ENCODE measurements at places on chromosomes 7 and 10. TPM values are rescaled to one million over a fixed set of nuclear protein-coding genes. Genes with fewer than 3 reads are reported as not detected.

DNA sequence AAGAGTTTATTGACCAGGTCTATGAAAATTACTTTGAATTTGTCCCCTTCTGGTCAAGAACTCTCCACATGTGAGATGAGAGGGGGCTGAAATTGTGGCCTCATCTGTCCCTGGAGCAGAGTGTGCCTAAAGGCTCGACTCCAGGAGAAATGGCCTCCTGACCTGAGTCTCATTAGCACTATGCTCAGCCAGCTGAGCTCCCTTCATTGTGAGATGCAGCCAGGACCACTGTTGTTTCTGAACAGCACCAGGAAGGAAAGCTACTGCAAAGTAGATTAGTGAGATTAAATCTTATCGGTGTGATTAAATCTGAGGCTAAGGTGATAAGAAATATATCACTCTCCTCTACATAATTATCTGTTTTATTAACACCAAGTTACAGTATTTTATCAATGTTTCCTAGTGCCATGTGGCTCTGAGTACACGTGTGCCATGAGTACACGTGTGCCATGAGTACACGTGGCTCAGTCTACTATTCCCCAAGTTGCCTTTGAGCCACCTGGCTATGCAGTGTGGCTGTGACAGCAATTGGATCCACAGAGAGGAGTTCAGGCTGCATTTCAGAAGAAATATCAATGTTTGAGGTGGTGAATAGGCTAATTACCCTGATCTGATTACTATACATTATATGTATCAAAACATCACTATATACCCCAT lies 126.9 kb downstream of the IPMK start:
- no peak for DNase-seq

DNA sequence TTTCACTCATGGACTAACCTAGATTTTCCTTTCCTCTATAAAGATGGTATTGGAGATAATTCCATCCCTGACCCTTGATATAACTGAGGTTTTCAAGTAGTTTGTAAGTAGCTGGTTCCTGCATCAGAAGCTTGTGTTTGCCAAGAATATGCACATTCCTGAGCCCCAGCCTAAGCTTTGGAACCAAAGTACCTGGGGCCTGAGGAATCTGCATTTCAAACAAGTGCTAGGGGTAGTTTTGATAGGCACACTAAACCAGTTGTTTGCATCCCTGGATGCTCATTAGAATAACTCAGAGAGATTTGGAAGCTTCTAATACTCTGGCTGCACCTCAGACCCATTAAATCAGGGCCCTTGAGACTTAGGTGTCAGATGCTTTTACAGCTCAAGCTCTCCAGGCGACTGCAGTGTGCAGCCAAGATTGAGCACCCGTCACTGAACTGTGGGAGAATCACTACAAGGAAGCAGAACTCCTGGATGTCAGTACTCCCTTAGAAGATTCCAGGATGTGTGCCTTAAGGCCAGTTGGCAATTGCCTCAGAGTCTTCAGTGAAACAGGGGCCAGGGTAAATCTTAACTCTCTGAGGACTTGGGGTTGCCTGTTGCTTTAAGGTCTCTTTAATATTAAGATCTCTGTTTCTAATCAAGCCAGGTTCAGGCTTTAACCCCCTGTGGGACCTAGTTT lies 565.0 kb downstream of the REEP3 start:
- DNase-seq: no peak

GRCh38 chr10:62071846-62072281 lies 170.4 kb downstream of the ARID5B start:
- DNase-seq: no peak

GRCh38 chr7:30093420-30093952 lies 41.3 kb upstream of the MTURN start:
- no peak for DNase-seq

DNA sequence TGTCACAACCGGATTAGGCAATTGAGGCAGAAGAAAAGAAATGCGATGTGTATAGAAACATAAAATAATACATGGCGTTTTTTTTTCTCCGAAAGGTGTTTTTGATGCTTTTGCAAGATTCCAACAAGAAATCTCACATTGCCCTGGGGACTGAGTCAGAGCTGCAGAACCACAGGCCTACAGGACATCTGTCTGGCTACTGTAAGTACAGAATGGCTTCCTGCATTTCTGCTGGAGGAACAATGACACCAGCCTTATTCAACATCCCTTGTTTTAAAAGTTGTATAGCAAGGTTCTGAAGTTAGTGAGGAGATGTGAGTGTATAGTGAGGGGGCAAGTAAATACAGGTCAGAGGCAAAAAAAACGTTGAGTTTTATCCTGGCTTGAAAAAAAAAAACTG lies 256.4 kb downstream of the ABCA13 start:
- no peak for DNase-seq

Gene RBM48
- 14.3 TPM for total RNA-seq

DNA sequence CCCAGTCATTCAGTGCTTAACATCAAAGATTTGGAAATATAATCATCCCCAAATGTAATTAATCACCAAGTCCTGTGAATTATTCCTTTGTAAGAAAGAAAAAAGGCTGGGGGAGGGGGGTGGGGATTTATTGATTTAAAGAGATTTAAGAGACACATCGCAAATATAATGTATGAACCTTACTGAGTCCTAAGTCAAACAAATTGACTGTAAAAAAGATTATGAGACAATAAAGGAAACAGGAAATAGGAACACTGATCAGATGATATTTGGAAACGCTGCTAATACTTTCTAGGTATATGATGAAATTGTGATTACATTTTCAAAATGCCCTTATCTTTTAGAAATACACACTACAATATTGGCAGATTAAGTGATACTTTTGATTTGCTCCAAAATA lies 92.5 kb downstream of the ATE1 start:
- no peak for DNase-seq

DNA sequence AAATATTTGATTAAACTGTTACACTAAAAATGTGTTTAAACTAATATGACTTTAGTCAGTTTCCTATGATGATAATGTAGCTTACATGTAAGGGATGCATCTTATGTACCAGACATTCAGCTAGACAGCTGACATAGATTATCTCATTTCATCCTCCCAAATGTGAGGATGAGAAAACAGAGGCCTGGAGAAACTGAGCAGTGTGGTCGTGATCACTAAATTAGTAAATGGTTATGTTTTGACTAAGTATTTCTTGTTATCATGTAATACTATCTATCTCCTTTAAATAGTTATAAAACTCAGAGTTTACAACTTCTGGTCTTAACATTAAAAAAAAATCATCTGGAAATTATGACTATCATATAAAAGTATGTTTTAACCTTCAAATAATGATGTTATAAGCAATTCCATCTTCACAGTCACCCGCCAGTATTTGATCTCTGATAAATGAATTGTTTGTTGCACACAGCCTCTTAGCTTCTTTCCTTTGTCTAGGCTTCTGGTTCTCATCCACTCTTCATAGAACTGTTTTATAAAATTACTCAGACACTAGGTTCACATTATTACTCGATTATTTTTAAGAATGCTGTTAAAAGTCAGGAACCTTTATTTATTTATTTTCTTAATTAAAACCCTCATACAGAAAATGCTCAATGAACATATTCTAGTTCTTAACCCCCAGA lies 33.6 kb upstream of the HDAC9 start:
- no peak for DNase-seq

Gene ADGRA1
- not detected for total RNA-seq

DNA sequence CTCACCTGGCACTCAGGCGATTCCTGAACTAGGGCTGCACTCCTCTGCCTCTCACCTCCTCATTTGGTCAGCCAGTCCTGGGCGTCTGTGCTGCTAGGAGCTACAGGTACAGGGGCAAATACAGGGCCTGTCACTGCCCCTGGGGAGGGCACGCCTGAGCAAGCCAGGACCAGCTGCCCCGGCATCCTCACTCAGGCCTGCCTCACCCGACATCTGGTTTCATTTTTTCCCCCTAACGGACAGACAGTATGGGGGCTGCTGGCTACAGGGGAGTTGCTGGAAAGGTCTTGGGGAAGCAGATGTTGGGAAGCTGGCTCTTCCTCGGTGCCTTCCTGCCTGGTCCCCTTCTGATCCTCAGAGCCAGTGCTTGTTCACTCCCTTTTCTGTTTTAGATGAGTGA lies 77.3 kb upstream of the PPIF start:
- no peak for DNase-seq

GRCh38 chr7:135129579-135129978 lies 18.3 kb upstream of the TMEM140 start:
- DNase-seq: no peak

DNA sequence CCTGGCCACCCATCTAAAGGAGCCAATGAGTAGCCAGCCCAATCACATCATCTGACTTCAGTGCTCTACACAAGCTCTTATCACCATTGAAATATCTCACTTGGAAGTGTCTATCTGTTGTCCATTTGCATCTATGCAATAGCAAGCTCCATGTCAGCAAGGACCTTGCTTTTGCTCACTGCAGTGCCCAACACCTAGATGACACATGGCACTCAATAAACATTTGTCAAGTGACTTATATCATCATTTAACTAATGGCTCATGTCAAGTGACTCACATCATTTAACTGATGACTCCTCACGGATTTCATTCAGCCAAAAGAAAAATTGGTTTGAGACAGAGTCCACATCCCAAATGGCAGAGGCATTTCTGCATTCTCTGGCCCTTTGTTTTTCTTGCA lies 92.9 kb upstream of the ADAM12 start:
- no peak for DNase-seq

DNA sequence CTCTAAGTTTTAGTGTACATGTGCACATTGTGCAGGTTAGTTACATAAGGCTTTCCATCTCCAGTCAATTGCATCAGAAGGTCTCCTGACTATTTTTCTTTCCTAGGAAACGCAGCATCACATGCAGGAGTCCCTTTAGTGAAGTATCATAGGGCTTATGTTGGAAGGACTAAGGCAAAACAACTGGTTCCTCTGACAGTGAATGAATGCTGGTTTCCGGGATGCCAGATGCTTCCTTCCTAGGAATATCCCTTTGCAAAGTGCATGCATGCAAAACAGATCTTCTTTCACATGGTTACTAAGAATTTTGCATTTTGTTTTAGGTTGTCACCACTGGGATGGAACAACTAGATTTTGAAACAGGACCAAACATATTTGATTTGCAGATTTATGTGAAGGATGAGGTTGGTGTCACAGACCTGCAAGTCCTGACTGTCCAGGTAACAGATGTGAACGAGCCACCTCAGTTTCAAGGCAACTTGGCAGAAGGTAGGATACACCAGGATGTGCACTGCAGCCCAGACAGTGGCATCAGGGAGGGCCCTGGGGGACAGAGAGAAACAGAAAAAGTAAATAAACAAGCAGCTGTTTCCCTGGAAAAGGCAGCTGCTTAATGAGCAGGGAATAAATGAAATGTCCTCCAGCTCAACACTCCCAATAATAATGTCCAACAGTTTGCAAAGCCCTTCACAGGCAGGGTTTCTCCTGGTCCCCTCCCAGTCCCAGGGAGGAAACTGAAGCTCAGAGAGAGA lies 17.8 kb downstream of the CDHR3 start:
- no peak for DNase-seq

DNA sequence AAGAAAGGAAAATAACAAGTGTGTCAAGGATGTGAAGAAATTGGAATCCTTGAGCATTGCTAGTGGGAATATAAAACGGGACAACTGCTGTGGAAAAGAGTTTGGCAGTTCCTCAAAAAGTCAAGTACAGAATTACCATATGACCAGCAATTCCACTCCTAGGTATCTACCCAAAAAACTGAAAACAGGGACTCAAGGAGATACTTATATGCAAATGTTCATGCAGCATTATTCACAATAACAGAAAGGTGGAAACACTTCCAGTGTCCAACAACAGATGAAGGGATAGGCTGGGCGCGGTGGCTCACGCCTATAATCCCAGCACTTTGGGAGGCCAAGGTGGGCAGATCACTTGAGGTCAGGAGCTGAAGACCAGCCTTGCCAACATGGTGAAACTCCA lies 33.5 kb downstream of the HSPA12A start:
- no peak for DNase-seq

Gene NRAP
- total RNA-seq: not detected

Gene CYP3A7
- total RNA-seq: not detected

DNA sequence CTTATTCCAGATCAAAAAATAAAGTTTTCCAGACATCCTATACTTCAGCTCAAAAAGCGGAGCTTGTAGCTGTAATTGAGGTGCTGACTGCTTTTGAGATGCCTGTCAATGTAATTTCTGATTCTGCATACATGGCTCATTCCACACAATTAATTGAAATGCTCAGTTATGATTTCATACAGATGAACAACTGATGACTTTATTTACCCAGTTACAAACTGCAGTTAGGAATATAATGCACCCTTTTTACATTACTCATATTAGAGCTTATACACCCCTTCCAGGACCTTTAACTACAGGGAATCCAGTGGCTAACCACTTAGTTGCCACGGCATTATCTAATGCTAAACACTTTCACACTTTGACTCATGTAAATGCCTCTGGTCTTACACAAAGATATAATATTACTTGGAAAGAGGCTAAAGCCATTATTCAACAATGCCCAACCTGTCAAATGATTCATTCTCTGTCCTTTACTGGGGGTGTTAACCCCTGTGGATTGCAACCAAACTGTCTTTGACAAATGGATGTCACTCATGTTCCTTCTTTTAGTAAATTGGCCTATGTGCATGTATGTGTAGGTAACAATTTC lies 147.3 kb downstream of the ZNF33B start:
- no peak for DNase-seq

Gene ZNF425
- total RNA-seq: 7.3 TPM

- no peak for DNase-seq
These were observed 177.3 kb upstream of the MBL2 start for GRCh38 chr10:52949899-52950298.

Gene NEBL
- total RNA-seq: 13.7 TPM

Gene CPA1
- 1.1 TPM for total RNA-seq

Gene NKX1-2
- not detected for total RNA-seq

- no peak for DNase-seq
These were observed 544.9 kb upstream of the MGMT start for GRCh38 chr10:128922172-128922571.

GRCh38 chr10:100014071-100014762 lies 4.5 kb upstream of the DNMBP start:
- no peak for DNase-seq

- no peak for DNase-seq
These were observed 97.1 kb downstream of the GPR85 start for GRCh38 chr7:112989531-112989930.

DNA sequence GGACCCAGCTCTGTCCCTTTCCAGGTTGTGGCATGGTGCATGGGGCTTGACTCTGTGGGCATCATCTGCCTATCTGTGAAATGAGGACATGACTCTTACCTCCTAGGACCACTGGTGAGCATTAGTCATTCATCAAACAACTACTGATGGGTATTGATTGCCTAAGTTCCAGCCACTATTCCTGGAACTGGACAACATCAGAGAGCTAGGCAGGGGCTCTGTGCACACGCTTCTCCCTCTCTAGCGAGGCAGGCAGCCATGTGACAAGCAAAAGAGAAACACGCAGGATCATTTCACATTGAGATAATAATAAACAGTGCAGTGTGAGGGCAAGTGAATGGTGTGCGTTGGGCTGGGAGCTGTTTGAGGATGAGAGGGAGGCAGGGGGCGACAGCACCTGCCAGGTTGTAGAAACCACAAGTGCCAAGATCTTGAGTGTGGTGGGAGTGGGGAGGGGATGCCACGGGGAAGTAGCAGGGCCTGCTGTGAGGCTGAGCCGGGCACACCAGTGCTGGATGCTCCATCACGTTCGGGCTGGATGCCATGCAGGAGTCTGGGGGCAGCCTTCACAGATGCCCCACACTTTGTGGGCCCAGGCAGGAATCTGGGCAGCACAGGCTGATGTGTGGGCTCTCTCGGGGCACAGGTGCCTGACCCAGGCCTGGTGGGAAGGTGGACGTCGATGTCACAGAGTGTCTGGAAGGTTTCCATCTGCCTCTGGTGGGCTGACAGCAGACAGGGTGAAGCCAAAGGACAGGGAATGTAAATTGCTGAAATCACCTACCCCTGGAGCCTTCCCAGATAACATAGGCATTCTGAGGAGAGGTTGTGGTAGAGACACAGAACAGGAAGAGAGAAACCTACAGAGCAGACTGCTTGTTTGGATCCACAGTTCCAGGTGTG lies 405.5 kb downstream of the RPS24 start:
- no peak for DNase-seq

Measured in mesothelial cell of epicardium (in vitro differentiated cells).